ENCODE measurements at places on chromosomes 16 and 17.

DNA sequence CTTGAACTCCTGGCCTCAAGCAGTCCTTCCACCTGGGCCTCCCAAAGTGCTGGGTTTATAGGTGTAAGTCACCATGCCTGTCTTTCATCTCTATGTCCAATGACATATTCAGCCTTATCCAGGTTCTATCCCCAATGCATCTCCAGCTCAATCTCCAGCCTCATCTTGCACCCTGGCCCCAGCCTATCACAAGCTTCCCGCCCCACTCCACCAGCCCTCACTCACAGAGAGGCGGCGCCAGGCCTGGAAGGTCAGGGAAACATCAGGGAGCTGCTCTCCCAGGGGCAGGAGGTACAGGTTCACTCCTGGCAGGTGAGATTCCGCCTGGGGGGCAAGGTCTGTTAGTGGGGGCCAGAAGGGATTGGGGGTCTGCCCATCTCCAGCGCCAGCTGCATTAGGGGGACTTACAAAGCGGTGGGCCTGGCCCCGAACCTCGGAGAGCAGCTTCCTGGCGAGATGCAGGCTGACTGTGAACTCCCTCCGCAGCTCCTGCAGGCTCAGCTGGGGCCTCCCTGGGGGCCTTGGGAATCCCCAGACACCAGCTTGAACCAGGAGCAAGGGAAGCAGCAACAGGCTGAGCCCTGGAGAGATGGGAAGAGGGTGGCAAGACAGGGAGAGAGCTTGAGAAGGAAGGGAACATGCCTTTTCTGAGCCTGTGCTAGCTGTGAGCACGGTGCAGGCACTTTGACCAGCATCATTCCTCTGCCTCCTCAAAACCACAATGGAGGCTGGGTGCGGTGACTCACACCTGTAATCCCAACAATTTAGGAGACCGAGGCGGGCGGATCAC lies 3.0 kb downstream of the IL27 start:
- DNase-seq = no peak

GRCh38 chr16:70717065-70717464 lies 31.2 kb upstream of the MTSS2 start:
- DNase-seq = no peak

DNA sequence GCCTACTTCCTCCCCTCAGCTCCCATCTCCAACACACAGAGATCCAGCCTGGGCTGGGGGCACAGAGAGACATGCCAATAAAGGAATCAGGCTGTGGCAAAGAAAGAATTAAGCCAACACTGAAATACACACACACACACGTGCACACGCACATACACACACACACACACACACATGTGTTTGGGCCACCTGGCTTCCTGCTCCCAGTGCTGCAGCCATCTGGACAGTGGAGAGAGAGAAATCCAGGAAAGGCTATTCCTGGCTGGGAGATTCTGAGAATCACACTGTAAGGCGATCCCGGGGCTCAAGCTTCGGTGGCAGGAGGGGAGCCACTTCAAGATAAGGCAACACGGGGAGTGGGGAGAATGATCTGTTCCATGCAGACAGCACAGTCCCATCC lies 72.4 kb downstream of the NOG start:
- DNase-seq = no peak

DNA sequence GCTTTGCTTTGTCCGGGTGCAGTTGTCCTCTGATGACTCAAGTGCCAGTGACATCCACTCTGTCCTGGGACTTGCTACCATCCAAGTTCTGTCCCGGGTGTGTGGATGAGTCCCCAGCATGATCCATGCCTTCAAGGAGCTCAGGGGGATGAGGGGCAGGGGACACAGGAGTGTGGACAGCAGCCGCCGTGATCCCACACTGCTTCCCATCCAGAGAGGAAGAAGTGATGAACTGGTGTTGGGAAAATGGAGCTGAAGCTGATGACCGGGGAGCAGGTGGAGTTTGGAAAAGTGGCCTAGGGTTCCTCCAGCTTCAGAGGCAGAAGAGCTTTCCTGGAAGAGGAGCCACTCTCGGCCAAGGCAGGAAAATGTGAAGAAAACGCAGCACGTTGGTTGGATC lies 249.6 kb upstream of the TNRC6C start:
- no peak for DNase-seq
